ENCODE measurements at places on chromosomes 3 and 15.
A peak's percentile ranks its signal among the peaks of the same experiment; 100 is the strongest.

GRCh38 chr3:180911876-180912303, 580 bp upstream of the FXR1 start:
- H3K27me3 ChIP-seq = no peaks in the 10 kb centered on the region
- no peak for DNase-seq
- peak overlapping the region; percentile 91 for H3K4me3 ChIP-seq
- peaks cover 14% of the 10 kb centered on the region for H3K36me3 ChIP-seq
- peak overlapping the region; percentile 96 for H3K27ac ChIP-seq
- peaks cover 35% of the 10 kb centered on the region for H3K4me1 ChIP-seq

DNA sequence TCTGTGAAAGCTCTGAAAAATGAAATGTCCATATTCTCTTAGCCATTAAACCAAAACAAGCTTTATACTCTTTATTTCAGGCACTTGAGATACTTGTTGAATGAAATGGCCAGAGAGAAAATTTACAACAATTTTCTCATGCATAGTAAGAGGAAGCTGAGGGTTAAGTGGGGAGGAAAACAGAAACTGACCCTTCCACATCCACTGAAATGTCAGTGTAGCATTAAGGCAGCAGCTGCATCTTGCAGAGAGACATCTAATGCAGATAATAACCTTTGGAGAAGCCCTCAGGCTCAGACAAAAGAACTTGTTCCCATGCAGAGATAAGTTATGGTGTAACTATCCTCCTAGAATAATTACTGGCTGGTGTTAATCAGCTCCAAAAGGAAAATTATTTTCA, 34.0 kb downstream of the ZDHHC23 start:
- no peak overlapping the region for H3K27ac ChIP-seq
- H3K4me1 ChIP-seq = no peaks in the 10 kb centered on the region
- no peak for DNase-seq
- H3K36me3 ChIP-seq = peaks cover 1% of the 10 kb centered on the region

DNA sequence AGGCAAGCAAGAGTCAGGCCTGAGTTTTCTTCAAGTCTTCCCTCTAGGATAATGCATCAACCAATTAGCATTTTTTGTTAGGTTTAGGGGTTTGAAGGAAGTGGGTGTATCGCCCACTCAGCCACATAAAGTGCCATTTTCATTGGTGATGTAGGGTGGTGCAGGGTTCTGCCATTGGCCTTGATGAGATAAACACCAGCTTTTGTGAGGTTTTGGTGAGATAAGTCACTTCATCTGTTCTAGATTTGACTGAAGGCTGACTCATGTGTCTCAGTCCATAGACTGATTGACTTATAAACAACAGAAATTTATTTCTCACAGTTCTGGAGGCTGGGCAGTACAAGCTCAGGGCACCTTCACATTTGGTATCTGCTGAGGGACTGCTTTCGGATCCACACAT, 84.5 kb upstream of the C3orf80 start:
- H3K4me1 ChIP-seq = peaks cover 9% of the 10 kb centered on the region
- DNase-seq = no peak
- peaks cover 6% of the 10 kb centered on the region for H3K27me3 ChIP-seq
- no peak overlapping the region for H3K4me3 ChIP-seq
- no peaks in the 10 kb centered on the region for H3K36me3 ChIP-seq

- no peak overlapping the region for H3K27ac ChIP-seq
- H3K36me3 ChIP-seq = no peaks in the 10 kb centered on the region
- peaks cover 3% of the 10 kb centered on the region for H3K27me3 ChIP-seq
- no peak for DNase-seq
Measured at GRCh38 chr3:121574449-121574848, 6.7 kb downstream of the ARGFX start.

DNA sequence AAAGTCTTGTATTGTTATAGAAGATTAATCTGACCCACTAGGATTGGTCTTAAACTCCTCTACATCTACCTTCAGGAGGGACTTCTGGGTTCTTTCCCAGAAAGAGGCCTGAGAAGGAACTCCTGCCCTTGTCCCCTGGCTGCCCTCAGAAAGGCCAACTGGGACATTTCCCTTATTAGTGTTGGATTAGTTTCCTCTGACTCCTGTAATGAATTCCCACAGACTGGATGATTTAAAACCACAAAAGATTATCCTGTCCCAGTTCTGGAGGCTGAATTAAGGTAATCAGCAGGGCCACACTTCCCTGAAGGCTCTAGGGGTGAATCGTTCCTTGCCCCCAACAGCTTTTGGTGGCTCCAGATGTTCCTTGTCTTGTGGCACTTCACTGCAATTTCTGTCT, 102.8 kb upstream of the NMNAT3 start:
- no peak for DNase-seq
- no peaks in the 10 kb centered on the region for H3K4me1 ChIP-seq
- no peaks in the 10 kb centered on the region for H3K36me3 ChIP-seq
- H3K27ac ChIP-seq = no peak overlapping the region
- no peaks in the 10 kb centered on the region for H3K27me3 ChIP-seq

Measured in activated T-helper 1 cell treated with anti-CD3 and anti-CD28 coated beads, Interleukin-12 subunit alpha, Interleukin-12 subunit beta, Interleukin-2, Interleukin-4 antibody, amounts not matched to agents 30 ng/mL and 10 ng/mL and 1 ng/mL, durations not matched to agents 14 hours and 24 hours and 36 hours (primary cell).